Upper lobe of left lung (tissue), 6 donors: ENCODE measurements at places on chromosomes 11 and 22. TPM values are rescaled to one million over a fixed set of nuclear protein-coding genes. Genes with fewer than 3 reads are reported as not detected.

OR2AG1 gene
- not detected for total RNA-seq

FJX1 gene
- total RNA-seq: 9.2 TPM

IL10RA gene
- 39.2 TPM for total RNA-seq

MUC6 gene
- 0.06 TPM for total RNA-seq

SMIM35 gene
- total RNA-seq: not detected

PCSK7 gene
- total RNA-seq: 70.3 TPM

LINC01488 gene
- total RNA-seq: not detected

HPX gene
- total RNA-seq: 3.1 TPM

OR4S1 gene
- not detected for total RNA-seq

USH1C gene
- not detected for total RNA-seq

CALCA gene
- not detected for total RNA-seq
